Bronchial epithelial cell (primary cell): ENCODE measurements at places on chromosomes 4 and X. TPM values are rescaled to one million over a fixed set of nuclear protein-coding genes. Genes with fewer than 3 reads are reported as not detected.

GRCh38 chr4:3863841-3864741 is 97.9 kb downstream of the ADRA2C start:
- DNase-seq, result peak; percentile 4

DNA sequence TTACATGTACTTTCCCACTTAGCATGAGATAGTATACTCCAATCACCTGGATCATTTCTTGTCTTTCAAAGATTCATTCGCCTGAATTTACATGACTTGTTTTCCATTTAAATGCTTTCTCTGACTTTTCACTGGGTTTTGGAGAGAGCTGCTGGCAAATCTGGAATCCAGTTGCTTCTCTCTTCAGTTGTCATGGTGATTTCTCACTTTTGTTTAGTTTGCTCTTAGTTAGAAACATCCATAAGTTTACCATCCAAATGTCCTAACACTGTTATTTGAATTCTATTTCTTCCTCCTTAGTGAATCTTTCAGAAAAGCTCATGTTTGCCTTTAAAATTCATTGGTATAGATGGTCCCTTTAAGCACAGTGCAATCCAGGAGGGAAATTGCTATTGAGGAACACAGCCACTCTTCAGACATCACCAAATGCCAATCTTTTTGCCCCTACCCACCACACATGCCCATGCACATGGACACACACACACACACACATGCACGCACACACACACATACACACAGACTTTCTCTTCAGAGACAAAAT is 51.7 kb downstream of the REELD1 start:
- DNase-seq, result no peak

- DNase-seq, result no peak
Measured at GRCh38 chr4:127669691-127670090, 36.9 kb downstream of the INTU start.

The CENPE gene
- total RNA-seq, result 1.3 and 6.3 TPM in 2 replicates

DNA sequence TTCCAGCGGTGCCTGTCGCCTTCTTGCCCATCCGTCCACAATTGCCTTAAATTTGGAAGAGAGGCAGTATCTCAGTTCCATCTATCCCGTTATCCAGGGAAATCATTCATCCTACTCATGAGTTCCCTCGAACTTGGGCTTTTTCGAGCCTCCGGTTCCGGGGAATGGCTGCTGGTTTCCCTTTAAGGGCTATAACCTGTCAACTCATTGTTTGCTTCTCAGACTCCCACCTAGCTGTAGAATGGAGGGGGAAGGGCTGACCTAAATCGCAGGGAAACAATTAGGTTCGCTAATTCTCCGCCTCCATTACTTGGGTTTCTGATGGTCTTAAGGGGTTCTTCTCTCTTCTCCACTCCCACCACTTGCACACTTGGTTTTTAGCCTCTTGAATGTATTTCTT is 1.2 kb downstream of the UCHL1 start:
- DNase-seq, result no peak

DNA sequence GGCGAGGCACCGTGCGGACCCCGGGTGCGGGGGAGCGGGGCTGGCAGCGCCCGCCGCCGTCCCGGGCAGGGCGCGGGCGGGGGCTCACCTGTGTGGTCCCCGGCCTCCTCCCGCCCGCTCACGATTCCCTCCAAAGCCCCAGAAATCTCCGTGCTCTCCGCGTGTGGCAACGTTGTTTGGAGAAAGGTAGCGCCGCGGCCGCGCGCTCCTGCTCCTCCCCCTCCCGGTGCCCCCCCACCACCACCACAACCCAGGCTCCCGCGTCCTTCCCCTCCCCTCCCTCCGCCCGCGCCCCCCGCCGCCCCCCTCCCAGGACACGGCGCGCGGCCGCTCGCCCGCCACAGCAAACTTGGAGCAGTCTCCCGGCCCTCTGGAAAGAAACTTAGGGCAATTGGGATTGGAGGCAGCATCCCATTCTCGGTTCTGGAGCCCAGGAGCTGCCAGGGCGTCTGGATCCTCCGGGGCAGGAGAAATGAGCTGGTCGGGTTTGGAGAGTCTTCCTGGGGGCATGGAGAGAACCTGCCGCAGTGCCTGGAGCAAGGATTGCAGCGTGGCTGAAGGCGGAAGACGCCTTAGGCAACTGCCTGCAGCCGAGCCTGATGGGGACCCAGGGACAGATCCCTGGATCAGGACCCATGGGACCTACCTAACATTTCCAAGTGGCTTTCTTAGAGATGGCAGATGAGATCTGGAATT is 855 bp downstream of the KLF3 start:
- no peak for DNase-seq

- peak; percentile 65 for DNase-seq
Measured at GRCh38 chr4:120977435-120977997, 55.0 kb upstream of the PRDM5 start.

The PRRG3 gene
- total RNA-seq, result not detected in 2 replicates

DNA sequence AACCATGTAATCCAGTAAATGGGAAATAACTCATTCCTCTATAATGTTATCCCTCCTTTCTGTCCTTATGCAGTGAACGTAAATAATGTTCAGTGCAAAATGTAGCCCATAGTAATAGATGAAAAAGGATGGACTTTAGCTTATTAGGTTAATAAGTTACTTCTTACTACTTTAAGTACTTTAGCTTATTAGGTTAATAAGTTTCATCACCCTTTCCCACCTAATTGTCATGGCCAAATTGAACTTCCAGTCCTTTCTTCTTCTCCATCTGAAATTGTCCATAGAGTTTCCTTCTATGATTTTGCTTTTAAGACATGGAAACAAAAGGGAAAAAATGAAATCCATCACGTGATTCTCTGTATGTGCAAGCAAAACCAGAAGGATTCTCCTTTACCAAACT is 15.2 kb upstream of the TMEM165 start:
- DNase-seq, result no peak

DNA sequence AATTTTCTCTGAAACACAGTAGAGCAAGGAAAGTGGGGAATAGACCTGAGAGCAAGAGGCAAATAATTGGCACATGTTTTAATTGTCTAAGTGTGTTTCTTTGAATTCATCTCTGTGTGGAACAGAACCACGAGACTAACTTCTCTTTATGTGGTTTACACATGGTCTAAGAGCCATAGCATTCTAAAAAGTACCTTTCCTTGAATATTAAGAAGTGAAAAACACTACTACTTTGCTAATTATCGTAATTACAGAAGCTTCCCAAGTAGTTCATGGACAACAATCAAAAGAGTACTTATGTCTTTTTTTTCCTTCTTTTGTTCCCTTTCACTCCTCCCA is 2.9 kb upstream of the CYBB start:
- DNase-seq, result no peak

The PARM1 gene
- total RNA-seq, result 0.13 TPM in 1 of 2 replicates, not detected in the other

DNA sequence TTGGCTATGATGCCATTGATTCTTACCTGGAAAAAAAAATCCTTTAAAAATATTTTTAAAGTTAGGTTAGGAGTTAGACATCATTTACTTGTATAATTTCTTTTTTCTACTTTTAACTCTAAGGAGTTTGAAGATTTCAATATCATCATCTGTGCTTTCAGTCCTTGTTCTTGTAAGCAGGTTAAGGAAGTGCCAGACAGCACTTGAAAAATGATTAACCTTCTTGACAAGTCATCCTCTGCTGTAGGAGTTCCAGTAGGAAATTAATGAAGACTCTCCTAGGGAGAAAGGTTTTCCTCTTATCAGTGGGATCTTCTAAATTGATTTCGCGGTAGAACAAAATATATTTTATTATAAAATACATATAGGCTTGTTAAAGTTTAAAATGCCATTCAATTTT is 29.1 kb upstream of the ANAPC4 start:
- no peak for DNase-seq

DNA sequence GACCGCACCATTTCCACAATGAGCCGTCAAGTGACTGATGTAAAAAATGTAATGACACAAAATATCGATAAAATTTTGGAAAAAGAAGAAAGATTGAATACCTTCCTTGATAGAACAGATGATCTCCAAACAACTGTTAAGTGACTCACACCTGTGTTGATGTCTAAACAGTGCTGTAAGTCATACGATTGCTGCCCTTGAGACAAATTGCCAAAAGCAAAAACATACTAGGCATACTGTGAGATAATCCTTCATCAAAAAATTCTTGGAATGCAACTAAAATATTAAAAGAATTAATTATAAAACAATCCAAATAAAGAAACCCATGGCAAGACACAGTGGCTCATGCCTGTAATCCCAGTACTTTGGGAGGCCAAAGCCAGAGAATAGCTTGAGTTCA is 53.4 kb downstream of the HNRNPD start:
- DNase-seq, result peak; percentile 8

- DNase-seq, result no peak
Measured at GRCh38 chr4:24729119-24729730, 66.1 kb upstream of the SOD3 start.

DNA sequence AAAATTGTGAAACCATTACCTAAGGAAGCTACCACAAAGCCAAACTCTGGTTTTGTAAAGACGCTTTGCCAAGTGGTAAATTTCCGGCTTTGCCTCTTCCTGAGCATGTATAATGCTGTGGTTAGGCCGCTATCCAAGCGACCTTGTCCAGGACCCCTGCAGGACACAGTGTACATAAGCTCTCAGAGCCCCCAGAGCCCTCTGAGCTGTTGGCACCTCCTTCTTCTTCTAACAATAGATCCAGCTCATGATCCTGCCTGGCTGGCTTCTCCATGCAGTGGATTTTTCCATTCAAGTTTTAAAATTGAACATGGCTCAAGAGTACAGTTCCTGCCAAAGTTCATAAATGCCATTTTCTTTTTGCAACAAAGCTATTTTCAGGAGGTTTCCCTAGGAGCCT is 326.7 kb downstream of the MAPK10 start:
- DNase-seq, result no peak

DNA sequence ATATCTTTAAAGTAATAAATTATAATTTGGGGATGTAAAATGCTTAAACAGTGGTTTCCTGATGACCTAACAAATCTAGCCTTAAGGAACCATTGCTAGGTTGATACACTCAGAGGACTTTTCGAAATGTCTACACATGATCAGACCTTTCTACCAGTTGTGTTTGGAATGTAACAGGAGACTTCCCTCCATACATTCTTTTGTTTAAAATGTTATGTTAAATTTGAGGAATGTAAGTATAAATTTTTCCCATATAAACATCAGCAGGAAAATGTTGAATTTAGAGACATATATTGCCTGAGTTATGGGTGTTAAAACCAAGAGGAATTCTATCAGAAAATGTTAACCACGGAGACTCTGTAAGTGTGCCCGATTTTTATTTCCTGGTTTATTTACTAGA is 190.6 kb upstream of the SPRY1 start:
- DNase-seq, result no peak

GRCh38 chr4:134650461-134650860 is 448.9 kb upstream of the PABPC4L start:
- no peak for DNase-seq

GRCh38 chr4:98993419-98994071 is 2.0 kb upstream of the METAP1 start:
- no peak for DNase-seq

DNA sequence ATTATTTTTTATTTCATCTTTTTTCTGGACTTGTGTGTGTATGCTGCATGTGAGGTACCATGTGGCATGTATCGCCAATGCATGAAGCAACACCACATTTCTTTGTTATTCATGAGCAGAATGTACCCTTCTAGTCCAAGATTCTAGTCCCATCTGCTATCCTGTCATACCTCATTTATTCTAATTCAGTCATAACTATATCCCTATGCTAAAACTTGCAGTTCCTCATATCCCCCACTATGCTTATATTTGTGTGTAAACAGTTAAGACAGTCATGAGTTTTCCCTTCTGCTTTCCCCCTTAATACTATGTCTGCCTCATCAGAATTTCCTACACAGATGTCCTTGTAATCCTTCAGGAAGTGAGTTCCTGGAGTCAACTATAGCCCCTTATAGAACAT is 19.7 kb downstream of the OCRL start:
- no peak for DNase-seq

DNA sequence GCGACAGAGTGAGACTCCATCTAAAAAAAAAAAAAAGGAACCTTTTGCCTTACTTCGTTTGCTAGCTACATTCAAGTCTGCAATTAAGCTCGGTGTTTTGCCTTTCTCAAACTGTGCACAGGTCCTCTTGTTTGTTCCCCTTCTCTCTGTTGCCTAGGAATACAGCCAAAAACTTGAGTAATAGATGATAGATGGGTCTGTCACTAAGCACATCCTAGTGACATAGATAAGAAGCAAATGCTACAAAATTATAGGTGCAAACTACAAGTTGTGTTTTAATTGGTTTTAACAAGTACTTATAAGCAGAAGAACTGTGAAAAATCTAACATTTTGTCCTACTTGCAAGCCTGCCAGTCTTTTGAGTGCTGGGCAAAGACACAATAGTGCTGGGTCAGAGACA is 95.2 kb downstream of the SNCA start:
- DNase-seq, result no peak

DNA sequence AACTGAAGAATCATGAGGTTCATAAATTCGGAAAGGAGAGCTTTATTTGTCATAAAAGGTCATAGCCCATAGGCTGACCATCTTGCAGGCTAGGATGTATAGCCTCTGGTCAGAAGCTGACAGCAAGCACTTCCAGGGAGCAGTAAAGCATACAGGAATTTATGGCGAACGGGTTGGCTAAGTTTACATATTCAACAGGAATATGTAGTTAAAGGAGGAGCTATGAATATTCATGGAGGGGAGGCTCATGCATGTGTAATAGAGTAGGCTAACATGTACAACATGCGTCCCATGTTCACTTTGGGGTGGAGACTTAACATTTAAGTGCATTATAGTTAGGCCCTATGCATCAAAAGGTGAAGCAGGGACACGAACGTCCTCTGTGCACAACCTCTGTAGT is 1425.7 kb upstream of the TENM3 start:
- DNase-seq, result no peak

GRCh38 chrX:108447303-108447702 is 7.7 kb downstream of the COL4A5 start:
- peak; percentile 52 for DNase-seq

GRCh38 chrX:15143050-15143824 is 126.6 kb downstream of the ASB9 start:
- DNase-seq, result peak; percentile 23

The GPR34 gene
- not detected in 2 replicates for total RNA-seq

DNA sequence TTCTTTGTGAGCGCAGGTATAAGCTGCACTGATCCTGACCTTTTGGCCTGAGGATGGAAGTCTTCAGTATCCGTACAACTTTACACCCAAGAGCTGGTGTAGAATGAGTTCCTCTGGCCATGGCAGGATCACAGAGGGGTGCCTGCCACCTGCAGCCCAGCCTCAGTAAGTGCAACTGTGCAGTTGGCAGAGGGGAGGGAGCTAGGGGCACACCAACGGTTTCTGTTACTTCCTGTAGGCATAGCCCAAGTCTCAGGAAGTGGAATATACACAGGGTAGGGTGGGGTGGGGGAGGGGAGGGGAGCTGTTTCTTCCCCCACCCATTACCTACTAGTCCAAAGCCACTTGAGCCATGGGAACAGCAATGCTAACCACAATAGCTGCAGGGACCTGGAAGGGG is 85.4 kb upstream of the GBA3 start:
- peak; percentile 43 for DNase-seq

The KLHL2 gene
- total RNA-seq, result 49.2 and 52.6 TPM in 2 replicates

The SSX4B gene
- not detected in 2 replicates for total RNA-seq

The SORCS2 gene
- total RNA-seq, result under 0.01 and 1.0 TPM in 2 replicates

- DNase-seq, result no peak
Measured at GRCh38 chr4:123323998-123324397, 72.6 kb upstream of the SPRY1 start.
